ENCODE measurements at places on chromosomes 6 and 20. TPM values are rescaled to one million over a fixed set of nuclear protein-coding genes. Genes with fewer than 3 reads are reported as not detected.

FOXP4 gene
- total RNA-seq, result 5.0 TPM

GPR63 gene
- total RNA-seq, result 1.8 TPM

FAM209B gene
- not detected for total RNA-seq

MAFB gene
- total RNA-seq, result 6.5 TPM

SLC35F1 gene
- total RNA-seq, result not detected

CFAP61 gene
- 0.67 TPM for total RNA-seq

NT5E gene
- 74.2 TPM for total RNA-seq

COL21A1 gene
- total RNA-seq, result not detected

SAMD5 gene
- 2.9 TPM for total RNA-seq

SMLR1 gene
- total RNA-seq, result not detected

RFX6 gene
- not detected for total RNA-seq

HSPA12B gene
- total RNA-seq, result not detected

SEMG1 gene
- total RNA-seq, result not detected

SLC22A1 gene
- total RNA-seq, result 3.4 TPM

CPXM1 gene
- total RNA-seq, result under 0.01 TPM

TRDN gene
- not detected for total RNA-seq

HRH3 gene
- total RNA-seq, result not detected

TSBP1 gene
- total RNA-seq, result not detected

NOX3 gene
- not detected for total RNA-seq

LTB gene
- total RNA-seq, result 0.17 TPM

ZBTB46 gene
- 0.35 TPM for total RNA-seq

TNNC2 gene
- not detected for total RNA-seq

HLA-DRB1 gene
- 0.83 TPM for total RNA-seq

WFDC12 gene
- total RNA-seq, result not detected

RAET1G gene
- total RNA-seq, result 6.3 TPM

SEL1L2 gene
- not detected for total RNA-seq

PDE7B gene
- not detected for total RNA-seq

KIAA1755 gene
- not detected for total RNA-seq

PROKR2 gene
- total RNA-seq, result not detected

TFAP2C gene
- 20.0 TPM for total RNA-seq

CCND3 gene
- total RNA-seq, result 33.8 TPM

NKAIN4 gene
- not detected for total RNA-seq

Measured in mammary epithelial cell (primary cell).